AG09319 (cell line): ENCODE measurements at places on chromosomes 6 and 20.
A peak's percentile ranks its signal among the peaks of the same experiment; 100 is the strongest.

- DNase-seq = no peak
These were observed 44.9 kb upstream of the TMEM200A start for GRCh38 chr6:130320908-130321307.

GRCh38 chr6:35368038-35368887 is 25.9 kb downstream of the PPARD start:
- no peak for DNase-seq

- no peak for DNase-seq
These were observed 91.3 kb downstream of the RPP40 start for GRCh38 chr6:4912559-4912958.

GRCh38 chr6:25202504-25202903 is 76.7 kb upstream of the CARMIL1 start:
- DNase-seq = no peak

- no peak for DNase-seq
These were observed 683.0 kb downstream of the DHX35 start for GRCh38 chr20:39645131-39645530.

DNA sequence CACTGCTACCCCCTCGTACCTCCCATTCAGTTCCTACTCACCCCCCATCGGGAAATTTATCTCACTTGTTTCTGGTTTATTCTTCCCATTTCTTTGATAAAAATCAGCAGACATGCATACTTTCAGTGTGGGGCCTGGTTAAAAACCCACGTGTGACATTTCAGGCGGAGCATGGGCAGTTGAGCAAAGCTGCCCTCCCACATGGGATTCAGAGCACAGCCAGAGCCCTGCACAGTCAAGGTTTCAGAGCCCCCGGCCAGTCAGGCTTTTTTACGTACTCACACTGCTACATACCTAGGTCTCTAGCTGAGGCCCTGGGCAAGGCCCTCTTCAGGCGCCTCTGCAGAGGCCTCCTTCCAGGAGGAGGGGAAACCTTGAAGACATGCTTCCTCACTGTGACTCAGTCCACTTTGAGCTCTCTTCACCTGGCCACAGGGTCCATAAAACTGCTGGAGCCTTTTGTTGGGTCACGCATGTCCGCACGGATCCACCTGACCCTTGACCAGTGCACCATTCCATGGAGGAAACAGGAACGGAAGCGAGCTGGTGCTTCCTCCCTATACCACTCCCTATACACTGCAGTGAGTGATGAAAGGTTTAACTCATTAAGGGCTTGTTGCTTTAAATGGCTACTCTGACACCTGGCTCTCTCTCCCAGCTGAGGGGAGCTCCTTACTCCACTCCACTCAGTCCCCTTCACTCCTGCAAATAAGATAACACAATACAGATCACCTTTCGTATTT is 713.3 kb downstream of the PRKN start:
- DNase-seq = no peak

GRCh38 chr6:141077355-141078333 is 1055.1 kb upstream of the GJE1 start:
- DNase-seq = no peak

- no peak for DNase-seq
These were observed 52.7 kb downstream of the RPP21 start for GRCh38 chr6:30397697-30398096.

DNA sequence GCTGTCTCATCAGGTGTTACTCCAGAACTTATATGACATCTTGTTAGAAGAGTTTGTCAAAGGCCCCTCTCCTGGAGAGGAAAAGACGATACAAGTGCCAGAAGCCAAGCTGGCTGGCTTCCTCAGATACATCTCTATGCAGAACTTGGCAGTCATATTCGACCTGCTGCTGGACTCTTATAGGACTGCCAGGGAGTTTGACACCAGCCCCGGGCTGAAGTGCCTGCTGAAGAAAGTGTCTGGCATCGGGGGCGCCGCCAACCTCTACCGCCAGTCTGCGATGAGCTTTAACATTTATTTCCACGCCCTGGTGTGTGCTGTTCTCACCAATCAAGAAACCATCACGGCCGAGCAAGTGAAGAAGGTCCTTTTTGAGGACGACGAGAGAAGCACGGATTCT is 43.7 kb upstream of the SMIM28 start:
- no peak for DNase-seq

- DNase-seq = no peak
These were observed 255.1 kb upstream of the NOX3 start for GRCh38 chr6:155710704-155711103.

DNA sequence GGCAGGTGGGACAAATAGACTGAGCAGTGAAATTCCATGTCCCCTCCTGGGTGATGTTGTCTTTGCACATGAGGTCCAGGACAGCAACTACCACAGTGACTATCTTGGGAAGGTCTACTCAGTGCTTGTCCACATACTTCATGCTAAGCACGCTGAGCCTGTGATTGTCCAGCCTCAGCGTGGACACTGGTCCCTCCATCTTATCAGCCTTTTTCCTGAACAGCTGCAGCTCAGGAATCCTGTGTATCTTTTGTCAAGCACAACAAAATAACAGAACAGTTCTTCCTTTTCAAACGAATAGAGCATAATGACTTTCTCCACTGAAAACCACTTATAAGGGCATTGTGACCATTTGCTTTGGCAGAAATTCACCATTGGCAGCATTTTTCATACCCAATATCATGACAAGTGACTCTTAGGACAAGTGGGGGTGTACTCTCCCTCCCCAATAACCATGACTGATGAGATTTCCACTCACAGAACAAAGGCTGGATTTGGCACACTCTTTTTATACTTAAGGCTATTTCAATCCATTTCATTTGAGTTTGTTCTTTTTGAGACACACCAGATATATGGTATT is 90.3 kb downstream of the FYN start:
- no peak for DNase-seq

GRCh38 chr20:20992686-20993360 is 113.3 kb downstream of the LINC00237 start:
- DNase-seq = no peak

DNA sequence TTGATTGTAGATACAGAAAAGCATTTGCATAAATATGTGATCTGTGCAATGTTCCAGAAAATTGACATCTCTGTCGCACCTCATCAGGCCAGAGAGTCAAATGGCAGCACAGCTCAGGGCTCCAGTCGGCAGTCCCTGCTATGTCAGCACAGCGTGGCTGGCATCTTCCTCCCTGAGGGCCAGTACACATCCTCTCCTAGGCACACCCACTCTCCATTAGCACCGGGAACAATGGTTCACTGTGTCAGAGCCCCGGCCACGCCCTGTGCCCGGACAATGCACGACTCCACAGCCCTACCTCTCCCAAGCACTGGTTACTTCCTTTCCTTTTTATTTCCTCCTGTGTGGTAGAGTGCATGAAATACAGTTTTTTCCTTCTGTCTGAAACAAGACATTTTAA is 114.9 kb downstream of the FOXC1 start:
- DNase-seq = no peak

DNA sequence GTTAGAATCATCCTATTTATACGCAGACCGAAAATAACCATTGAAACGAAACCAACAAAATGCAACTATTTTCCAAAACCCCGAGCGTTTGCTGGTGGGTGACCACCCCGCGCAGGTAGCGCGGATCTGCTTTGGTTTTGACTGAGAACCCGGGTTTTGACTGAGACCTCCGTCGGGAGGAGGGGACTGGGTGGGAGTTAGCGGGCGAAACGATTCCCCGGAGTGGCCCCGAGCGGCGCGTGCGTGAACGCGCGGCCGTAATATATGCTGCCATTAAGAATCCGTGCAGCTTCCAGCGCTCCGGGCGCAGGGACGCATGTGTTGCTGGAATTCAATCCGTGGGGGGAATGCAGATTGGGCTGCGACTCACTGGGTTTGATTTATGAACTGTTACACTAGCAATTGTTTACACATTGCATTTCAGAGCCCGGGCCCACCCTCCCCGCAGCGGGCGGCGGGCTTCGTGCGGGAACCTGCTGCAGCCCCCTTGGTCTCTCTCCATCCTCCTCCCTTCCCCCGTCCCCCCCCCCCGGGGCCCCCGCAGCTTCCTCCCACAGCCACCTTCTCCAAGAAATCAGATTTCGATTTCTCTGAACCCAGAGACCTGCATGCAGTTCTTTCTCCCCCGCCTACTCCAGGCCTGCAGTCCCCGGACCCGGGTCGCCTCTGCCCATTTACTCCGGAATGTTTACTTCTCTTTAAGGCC is 9.9 kb downstream of the NRN1 start:
- DNase-seq = no peak

- no peak for DNase-seq
These were observed 11.8 kb upstream of the MAP1LC3A start for GRCh38 chr20:34546751-34547181.

GRCh38 chr6:65814071-65814470 is 107.0 kb upstream of the EYS start:
- DNase-seq = no peak

- DNase-seq = no peak
These were observed 24.7 kb downstream of the PACSIN1 start for GRCh38 chr6:34490390-34491090.

- no peak for DNase-seq
These were observed 33.1 kb downstream of the MOCS1 start for GRCh38 chr6:39901116-39901655.

DNA sequence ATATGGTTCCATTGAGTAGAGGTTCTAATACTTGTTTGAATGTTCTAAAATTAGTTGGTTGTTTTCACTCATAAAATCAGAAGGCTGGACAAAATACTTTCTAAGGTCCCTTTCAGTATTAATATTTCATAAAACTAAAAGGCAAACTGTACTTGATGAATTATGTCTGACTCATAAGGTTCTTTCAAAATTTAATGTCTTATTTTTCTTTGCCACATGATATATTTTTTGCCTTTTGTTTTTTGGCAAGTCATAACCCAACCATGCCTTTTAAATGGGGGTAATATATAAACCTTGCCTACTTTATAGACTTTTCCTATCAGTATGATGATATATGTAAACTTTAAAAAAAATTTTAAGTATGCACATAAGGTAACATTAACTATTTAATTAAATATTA is 244.7 kb downstream of the PTPRK start:
- DNase-seq = no peak

DNA sequence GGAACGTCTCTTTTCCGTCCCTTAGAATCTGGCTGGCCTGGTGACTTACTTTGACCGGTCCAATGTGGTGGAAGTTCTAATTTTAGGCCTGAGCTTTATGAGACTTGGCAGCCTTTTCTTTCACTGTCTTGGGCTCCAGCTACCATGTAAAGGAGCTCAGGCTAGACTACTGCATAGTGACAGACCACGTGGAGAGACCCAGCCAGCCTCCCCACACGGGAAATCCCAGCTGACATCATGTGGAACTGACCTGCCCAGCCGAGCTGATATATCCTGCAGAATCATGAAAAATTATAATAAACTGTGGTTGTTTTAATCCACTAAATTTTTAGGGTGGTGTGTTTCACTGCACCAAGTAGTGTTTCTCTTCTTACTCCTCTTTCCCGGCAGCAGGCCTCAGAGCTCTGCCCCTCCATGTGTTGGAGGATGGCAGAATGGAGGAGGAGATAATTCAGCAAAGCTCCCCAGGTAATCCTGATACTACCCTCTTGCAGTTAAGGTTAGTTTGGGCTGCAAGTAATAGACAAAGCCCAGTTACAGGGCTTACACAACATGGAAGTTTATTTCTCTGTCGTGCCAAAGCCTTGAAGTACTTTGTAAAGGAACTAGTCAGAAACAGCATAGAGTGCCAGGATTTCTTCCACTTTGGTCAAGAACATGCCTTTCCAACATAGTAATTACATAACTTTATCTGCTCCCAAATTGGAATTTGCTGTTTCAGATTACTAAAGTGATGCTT is 87.5 kb downstream of the SH3BGRL2 start:
- peak; percentile 38 for DNase-seq

- DNase-seq = no peak
These were observed 727 bp downstream of the EDEM2 start for GRCh38 chr20:35146299-35146919.

DNA sequence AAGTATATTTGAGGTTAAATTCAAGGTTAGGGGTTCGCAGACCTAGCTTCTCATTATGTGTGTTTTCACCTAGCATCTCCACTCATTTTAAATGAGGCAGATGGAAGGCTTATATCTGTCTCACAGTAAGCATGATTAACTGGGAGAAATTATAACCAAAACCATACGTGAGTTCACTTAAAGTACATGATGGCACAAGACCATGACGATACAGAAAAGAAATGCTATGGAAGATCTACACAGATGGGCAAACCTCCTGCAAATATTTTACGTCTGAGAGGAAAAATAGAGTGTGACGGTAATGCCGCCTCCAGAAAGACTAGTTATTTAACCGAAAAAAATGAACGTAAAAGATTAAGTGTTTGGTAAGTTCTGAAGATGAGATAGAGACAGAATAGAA is 337.8 kb downstream of the FARS2 start:
- DNase-seq = no peak

GRCh38 chr20:1437235-1437904 is 29.3 kb downstream of the NSFL1C start:
- peak; percentile 60 for DNase-seq

DNA sequence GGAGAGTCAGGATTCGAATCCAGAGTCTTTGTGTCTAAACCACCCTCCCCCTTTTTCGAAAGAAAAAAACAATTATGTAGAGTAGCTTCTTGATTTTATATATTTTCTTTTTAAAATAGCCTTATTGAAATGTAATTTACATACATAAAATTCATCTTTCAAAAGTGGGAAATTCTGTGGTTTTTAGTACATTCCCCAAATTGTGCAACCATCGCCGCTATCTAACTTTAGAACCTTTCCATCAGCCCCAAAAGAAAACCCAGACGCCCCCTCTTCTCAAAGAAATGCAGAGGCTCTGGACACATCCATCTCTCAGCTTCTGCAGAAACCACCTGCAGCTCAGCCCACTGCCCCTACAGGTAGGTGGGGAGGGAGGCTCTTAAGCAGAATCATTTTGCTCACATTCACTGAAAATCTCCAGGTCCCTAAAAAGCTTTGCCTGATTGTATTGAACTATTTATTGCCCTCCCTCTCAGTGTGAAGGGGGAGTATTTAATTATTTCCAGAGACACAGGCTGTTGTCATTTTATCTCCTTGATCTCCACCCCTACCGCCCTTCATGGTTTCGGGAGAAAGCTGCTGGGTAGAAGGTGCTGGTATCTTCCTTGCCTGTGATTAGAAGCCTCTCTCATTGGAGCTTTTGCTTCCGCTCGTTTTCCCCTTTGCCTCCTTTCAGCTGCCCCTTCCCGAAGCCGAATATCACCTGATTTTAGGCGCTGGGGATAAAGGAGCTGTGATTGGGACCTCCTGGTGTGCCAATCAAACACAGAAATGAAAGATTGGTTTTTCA is 68.7 kb upstream of the KCNG1 start:
- DNase-seq = no peak

GRCh38 chr6:44096612-44097011 is 30.6 kb downstream of the MRPL14 start:
- no peak for DNase-seq

DNA sequence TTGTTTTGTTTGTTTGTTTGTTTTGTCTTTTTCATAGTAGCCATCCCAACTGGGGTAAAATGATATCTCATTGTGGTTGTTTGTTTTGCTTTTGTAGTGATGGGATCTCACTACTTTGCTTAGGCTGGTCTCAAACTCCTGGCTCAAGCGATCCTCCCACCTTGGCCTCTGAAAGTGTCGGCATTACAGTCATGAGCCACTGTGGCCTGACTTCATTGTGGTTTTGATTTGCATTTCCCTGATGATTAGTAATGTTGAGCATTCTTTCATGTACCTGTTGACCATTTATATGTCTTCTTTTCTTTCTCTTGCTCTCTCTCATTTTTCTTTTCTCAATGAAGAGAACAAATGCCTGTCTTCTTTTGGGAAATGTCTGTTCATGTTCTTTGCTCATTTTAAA is 30.8 kb upstream of the HLA-DOA start:
- no peak for DNase-seq
